ENCODE measurements at places on chromosomes 12 and 14. TPM values are rescaled to one million over a fixed set of nuclear protein-coding genes. Genes with fewer than 3 reads are reported as not detected.

The ATL1 gene
- total RNA-seq = 0.98 TPM

The CEBPE gene
- not detected for total RNA-seq

The PTGER2 gene
- total RNA-seq = 1.3 TPM

The PRICKLE1 gene
- 11.5 TPM for total RNA-seq

The IQSEC3 gene
- not detected for total RNA-seq

The VASH1 gene
- 2.8 TPM for total RNA-seq

The MEG3 gene
- total RNA-seq = 24.7 TPM

The LRP6 gene
- total RNA-seq = 30.4 TPM

The NXPH4 gene
- 3.8 TPM for total RNA-seq

The LYZ gene
- not detected for total RNA-seq

The TEX22 gene
- total RNA-seq = 0.23 TPM

The SEC23A gene
- 631 TPM for total RNA-seq

The NYNRIN gene
- 9.0 TPM for total RNA-seq

The SMOC1 gene
- total RNA-seq = not detected

The DEPDC4 gene
- 1.1 TPM for total RNA-seq

The CARMIL3 gene
- total RNA-seq = 0.08 TPM

The ZNF84 gene
- total RNA-seq = 23.3 TPM

The NPFF gene
- not detected for total RNA-seq

The LTA4H gene
- total RNA-seq = 76.7 TPM

The TAS2R46 gene
- total RNA-seq = 1.9 TPM

The TMCC3 gene
- under 0.01 TPM for total RNA-seq

The ACSS3 gene
- total RNA-seq = 3.2 TPM

The ALDH1L2 gene
- 40.1 TPM for total RNA-seq

The ERP27 gene
- total RNA-seq = not detected

The KRT86 gene
- total RNA-seq = not detected

The RTN1 gene
- 0.35 TPM for total RNA-seq

The ADCY4 gene
- total RNA-seq = 16.7 TPM

The RTL1 gene
- not detected for total RNA-seq

The PDE3A gene
- total RNA-seq = 32.4 TPM

The TMPRSS12 gene
- total RNA-seq = not detected

The CDH24 gene
- total RNA-seq = 4.9 TPM

The LTB4R gene
- 0.75 TPM for total RNA-seq

The TPPP2 gene
- total RNA-seq = not detected

The HOXC13 gene
- not detected for total RNA-seq

The COX8C gene
- total RNA-seq = not detected

The ETV6 gene
- total RNA-seq = 5.6 TPM

The STON2 gene
- 0.23 TPM for total RNA-seq

The TNFAIP2 gene
- 21.9 TPM for total RNA-seq

The MMP17 gene
- total RNA-seq = 9.1 TPM

The ACSM4 gene
- total RNA-seq = not detected

The TEAD4 gene
- total RNA-seq = 9.6 TPM

The RBM23 gene
- 118 TPM for total RNA-seq

The GPR84 gene
- not detected for total RNA-seq

The NID2 gene
- 145 TPM for total RNA-seq

The MGAT4C gene
- 0.23 TPM for total RNA-seq

The PAH gene
- total RNA-seq = not detected

The FAIM2 gene
- total RNA-seq = 0.38 TPM

The GRIN2B gene
- under 0.01 TPM for total RNA-seq

The LMNTD1 gene
- total RNA-seq = not detected

The ORMDL2 gene
- 41.1 TPM for total RNA-seq

The SLC39A2 gene
- 1.3 TPM for total RNA-seq

The CIT gene
- 6.3 TPM for total RNA-seq

The ST8SIA1 gene
- 5.6 TPM for total RNA-seq

The TSPAN11 gene
- total RNA-seq = 1.1 TPM
